C1 segment of cervical spinal cord (tissue), 14 donors: ENCODE measurements at places on chromosomes 2 and 18.

GRCh38 chr2:157895531-157895930, 19.4 kb upstream of the ACVR1 start:
- DNase-seq, result no peak

DNA sequence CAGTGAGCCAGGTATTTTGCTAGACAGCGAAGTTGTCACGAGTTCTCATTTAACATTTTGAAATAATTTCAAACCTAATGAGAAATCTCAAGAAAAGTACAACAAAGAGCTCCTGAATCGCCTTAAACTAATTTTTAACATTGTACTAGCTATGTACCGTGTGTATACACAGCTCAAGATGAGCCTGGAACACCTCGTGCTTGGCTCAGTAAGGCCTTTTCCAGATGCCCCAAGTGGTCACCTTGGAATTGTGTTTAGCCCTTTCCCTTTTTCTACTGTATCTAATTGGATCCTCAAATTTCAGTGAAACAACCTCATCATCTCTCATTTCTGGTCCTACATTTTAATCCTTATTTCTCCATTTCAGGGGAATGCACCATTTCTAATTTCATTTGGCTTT, 7.2 kb downstream of the PTPN4 start:
- no peak for DNase-seq

DNA sequence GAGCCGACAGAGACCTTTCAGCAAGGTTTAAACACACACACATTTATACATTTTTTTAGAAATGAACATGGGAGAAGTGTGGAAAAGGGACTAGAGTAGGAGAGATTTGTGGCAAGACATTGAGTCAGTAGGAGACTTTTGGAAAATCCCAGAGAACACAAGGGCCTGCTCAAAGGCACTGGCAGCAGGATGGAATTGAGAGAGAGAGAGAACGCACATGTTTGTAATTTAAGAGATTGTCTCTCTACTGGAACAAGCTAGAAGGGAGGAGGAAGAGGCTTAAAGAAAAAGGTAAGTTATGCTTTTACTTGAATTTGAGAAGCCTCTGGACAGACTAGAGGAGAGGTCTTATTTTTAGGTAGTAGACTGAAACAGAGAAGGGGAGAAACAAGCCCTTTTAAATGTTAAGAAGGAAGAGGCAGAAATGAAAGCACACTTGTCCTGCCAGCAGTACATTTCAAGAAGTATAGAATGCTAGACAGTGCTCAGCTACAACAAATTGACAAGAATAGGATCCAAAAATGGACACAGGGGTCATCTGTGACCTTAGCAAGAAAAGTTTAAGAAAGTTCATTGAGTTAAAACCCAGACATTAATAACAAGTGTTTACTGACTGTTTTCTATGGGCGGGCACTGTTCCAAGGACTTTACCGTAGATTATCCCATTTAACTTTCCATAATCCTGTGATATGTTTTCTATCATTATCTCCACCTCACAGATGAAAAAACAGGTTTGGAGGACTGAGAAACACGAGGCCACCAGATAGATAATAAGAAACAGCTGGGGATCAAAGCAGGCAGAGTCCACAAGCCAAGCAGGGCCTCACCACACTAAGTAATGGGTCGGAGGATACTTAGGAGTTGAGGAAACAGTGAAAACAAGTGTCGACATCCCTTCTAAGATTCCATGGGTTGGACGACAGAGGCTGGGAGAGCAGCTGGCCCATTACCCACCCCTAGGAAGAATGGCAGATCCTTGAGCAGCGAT, 306.5 kb upstream of the NRP2 start:
- DNase-seq, result no peak

DNA sequence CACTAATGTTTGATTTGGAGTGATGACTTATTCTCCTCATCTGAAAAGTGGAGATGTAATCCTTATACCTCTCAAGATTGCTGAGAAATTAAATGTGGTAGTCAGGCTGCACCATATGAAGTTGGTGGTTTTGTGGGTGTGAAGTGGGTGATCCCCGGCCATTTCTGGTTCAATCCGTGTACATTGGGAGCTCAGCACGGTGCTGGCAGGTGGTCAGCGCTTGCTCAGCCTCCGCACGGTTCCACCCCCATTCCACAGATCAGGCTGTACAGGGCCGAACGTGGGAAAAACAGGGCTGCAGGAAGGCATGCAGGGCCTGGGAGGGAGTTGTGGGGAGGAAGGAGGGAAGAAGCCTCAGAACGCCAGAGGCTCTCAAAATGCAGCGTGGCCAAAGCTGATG, 198.3 kb downstream of the INO80D start:
- DNase-seq, result no peak

DNA sequence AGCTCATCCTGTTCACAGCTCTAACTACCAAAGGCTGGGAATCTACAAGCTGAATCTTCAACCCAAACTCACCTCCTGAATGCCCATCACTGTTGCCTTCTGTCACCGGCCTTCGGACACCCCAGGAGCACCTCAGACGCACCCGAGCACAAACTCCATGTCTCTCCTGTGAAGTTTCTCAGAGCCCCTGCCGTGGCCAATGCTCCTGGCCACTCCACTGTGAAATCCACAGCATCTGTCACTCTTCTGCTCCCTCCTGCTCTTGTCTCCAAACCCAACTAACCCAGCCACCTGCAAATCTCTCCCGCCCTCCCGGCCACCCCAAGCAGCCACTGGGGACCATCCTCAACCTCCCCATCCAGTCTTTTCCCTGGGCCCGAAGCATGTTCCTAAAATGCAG, 457.9 kb upstream of the SALL3 start:
- no peak for DNase-seq

- peak; percentile 11 for DNase-seq
These were observed 120.1 kb downstream of the NUP35 start for GRCh38 chr2:183244300-183244844.

- no peak for DNase-seq
These were observed 573.0 kb downstream of the GALR1 start for GRCh38 chr18:77822632-77823031.

- no peak for DNase-seq
These were observed 141.8 kb downstream of the SOCS6 start for GRCh38 chr18:70430501-70431173.

DNA sequence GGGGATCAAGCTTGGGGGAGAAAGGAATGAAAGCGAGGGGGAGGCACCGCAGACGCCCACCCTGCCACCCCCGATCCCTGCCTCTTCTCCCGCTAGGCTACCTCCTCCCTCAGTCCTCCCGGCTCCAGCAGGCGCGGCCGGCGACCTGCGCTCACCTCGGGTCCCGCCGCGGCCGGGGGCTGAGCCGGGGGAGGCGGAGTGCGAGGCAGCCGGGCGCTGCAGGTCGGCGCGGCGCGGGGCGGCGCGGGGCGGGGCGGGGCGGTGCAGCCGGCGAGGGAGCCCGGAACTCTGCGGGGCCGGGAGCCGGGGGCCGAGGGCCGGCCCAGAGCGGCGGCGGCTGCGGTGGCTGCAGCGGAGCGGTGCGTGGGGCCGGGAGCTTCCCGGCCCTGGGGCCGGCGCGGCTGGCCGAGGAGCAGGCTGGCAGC, 477 bp downstream of the ACVR1 start:
- no peak for DNase-seq

DNA sequence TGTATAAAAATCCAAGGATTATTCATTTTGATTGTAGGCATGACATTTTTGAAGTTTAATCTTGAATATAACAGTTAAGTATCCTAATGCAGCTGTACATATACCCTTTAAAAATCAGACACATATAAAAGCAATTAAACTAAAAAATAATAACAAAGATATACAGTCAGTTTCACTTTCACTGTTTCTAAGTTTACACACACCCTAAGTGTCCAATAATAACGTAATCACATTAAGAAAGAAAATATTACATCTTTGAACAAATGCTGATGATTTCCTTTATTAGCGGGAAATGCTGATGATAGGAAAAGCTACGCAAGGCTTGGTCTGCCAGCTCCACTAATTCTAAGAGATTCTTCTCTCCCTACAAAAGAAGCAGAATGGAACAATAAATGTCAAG, 38.8 kb downstream of the RTTN start:
- DNase-seq, result no peak

DNA sequence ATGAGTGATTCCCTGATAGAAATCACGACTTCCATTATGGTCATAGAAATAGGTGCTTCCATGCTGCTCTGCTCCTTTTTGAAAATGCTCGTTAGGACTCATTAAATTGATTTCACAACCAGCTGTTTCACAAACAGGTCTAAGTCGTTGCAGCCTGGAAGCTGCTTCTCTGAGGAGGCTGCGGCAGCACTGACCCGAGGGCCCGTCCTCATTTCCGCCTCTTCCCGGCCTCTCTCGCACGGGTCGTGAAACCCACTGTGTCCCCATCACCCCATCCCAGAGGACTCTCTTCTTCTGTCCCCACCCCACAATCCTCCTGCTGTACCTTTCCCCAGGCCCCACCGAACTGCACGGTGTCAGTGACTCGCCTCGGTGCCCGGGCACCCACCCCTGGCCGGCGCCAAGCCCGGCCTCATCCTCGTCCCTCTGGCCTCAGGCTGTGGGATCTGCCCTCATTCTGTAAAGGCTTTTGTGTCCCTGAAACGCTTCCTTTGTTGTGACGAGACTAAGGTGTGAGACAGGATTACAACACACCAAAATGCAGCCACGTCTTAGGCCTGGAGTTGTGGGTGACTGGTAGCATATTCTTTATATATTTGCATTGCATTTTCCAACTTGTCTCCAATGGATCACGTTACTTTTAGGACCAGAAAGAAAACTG, 112.7 kb upstream of the CTDP1 start:
- no peak for DNase-seq

DNA sequence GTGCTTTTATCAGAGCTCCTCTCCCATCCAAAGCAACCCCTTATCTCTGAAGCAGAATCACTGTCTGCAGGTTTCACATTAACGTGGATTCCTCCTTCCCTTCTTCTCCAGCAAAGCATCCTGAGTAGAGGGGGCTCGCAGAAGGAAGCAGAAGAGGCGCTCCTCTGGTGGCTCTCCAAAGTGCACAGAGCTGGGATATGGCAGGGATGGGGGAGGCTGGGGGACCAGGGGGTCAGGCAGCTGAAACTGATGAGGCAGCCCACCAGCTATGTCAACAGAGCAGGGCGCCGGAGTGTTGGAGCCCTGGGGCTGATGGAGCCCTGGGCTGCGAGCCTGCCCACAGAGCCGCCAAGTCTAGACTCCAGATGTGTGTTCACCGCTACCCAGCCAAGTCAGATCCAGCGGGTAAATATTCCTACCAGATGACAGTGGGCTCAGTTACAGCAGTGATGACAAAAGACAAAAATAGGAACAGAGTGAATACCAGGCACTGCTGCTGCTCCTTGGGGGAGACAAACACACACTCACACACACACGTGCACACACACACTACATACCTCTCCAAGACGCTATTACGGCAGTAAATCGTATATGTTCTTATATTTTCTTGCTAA, 678.3 kb upstream of the ID2 start:
- DNase-seq, result no peak

GRCh38 chr2:98924910-98925309, 11.1 kb downstream of the CRACDL start:
- DNase-seq, result no peak

- DNase-seq, result no peak
These were observed 368.1 kb upstream of the NETO1 start for GRCh38 chr18:73235921-73236320.

DNA sequence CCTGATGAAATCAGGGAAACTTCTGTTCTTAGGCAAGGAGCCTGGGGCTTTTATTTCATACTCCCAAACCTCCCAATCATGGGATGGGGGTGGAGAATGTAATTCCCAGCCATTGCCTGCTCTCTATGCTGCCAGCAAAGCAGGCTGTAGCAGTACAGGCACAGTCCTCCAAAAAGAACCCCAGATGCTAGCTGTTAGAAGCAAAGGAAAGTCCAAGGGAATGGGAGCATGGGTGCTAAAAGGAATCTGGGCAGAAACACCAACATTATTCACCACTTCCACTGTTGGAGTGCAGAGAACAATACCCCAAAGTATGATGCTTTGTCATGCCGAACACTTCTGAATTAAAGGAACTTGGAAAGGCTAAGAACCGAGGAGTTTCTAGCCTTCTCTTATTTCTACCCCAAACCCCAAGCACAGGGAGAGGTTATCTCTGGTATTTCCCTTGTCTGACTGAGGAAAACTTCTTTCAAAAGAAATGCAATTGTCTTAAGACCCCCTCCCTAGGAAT, 24.7 kb downstream of the MDH1 start:
- no peak for DNase-seq

DNA sequence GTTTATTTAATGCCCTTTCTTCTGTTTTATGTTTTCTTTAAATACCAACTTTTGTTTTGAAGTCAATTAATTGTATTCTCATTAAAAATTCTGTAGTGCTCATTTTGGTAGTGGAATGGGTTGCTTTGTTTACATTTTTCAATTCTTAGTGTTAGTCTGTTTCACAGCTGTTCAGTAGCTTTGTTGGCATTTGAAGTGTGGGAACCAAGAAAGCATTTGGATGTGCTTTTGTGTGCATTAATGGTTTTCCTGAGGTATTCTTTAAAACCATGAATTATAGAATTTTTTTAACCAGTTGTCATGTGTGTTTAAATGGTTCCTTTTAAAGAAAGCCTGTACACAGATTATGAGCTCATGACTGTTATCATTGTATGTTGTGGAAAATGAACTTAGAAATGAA, 19.7 kb downstream of the MIB1 start:
- DNase-seq, result no peak

DNA sequence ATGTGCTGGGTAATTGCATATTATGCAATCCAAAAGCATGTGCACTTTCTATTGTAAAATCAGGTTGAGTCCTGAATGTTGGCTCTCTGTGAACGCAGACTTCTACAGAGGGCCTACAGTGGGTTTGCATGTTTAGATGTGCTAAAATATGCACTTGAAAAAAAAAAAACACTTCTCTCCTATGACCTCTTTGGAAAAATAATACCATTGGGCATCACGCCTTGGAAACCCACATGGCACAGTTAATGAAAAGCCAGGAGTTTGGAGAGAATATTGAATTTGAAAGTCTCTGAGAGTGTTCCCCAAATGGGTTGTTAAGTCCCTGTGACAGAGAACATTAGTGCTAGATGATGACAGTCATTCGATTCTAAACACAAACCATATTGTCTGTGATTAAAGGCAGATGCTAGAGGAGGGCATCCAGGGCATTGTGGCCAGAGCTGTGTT, 710.4 kb upstream of the PIK3C3 start:
- no peak for DNase-seq

GRCh38 chr2:230870544-230871360, 6.0 kb downstream of the ITM2C start:
- no peak for DNase-seq
